ENCODE measurements at places on chromosomes 3 and 15.

GRCh38 chr3:78077842-78078241 is 1037.9 kb downstream of the ROBO2 start:
- DNase-seq: no peak

- no peak for DNase-seq
These were observed 222.6 kb upstream of the NR2F2 start for GRCh38 chr15:96107916-96108315.

DNA sequence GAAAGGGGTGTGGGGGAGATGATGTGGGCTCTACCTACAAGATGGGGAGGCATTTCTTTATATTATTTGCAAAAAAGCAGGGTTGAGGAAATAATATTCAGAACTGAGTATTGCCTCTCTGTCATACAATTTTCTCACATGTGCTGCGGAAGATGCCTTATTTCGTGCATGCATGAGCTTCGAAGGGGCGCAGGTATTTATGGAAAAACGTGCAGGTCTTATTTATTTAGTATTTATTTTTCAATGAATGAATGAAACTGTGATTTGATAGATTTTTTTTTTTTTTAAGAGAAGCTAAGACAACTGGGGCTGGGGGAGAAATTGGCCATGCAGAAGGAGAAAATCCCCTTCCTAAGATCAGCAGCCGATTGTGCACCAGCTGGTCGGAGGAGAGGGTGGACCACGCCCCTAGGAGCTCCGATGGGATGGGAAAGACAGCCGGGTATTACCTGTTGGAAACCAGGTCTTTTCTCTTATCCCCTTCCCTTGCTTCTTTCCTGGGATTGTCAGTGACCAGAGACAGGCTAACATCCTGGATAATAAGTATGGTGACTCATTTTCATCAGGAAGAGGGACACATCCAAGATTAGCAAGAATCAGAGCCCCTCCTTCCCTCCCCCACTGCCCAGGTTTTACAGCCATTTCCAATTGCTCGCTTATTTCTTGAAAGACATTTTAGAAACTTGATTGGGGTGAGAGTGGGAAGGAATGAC is 875 bp downstream of the GAP43 start:
- DNase-seq: no peak

- DNase-seq: no peak
These were observed 275.8 kb upstream of the KCNH8 start for GRCh38 chr3:18872466-18872865.

- DNase-seq: no peak
These were observed 799.3 kb downstream of the DIPK2A start for GRCh38 chr3:144770915-144771351.

- no peak for DNase-seq
These were observed 69.0 kb downstream of the HMG20A start for GRCh38 chr15:77489647-77490046.

GRCh38 chr3:77079988-77080610 is 40.2 kb downstream of the ROBO2 start:
- DNase-seq: no peak

DNA sequence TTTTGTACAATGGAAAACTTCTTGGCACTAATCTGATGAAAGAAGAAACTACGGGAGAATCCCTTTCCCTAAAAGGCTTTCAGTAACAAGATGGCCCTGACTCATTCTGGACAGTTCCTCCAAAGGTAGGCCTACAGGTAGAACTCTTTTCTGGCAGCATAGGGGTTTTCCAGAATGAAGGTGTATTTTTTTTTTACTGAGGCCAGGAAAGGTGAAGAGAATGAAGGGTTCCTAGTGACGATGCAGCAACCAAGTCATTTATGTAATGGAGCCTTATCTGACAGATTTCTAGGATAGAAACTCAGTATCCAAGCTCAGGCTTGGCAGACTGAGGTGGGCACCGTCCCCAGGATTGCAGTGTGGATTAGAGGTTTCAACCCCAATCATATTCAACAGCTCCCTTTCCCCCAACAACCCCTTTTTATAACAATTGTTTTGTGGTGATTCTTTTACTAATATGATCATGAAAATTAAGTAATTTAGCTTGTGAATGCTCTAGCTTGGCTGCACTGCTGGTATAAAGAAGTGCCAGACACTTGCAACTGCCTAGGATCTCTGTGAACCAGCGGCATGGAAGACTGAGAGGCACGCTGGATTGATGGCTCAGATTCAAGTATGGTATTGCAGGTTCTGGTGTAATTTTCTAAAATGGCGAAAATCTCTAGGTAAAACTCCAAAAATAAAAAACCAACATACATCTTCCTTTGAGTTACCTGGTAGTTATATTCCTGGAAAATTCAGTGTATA is 8.7 kb upstream of the TRIM69 start:
- no peak for DNase-seq

GRCh38 chr3:147369231-147369630 is 37.1 kb downstream of the ZIC4 start:
- DNase-seq: no peak

GRCh38 chr15:69088300-69088965 is 72.0 kb upstream of the GLCE start:
- no peak for DNase-seq

DNA sequence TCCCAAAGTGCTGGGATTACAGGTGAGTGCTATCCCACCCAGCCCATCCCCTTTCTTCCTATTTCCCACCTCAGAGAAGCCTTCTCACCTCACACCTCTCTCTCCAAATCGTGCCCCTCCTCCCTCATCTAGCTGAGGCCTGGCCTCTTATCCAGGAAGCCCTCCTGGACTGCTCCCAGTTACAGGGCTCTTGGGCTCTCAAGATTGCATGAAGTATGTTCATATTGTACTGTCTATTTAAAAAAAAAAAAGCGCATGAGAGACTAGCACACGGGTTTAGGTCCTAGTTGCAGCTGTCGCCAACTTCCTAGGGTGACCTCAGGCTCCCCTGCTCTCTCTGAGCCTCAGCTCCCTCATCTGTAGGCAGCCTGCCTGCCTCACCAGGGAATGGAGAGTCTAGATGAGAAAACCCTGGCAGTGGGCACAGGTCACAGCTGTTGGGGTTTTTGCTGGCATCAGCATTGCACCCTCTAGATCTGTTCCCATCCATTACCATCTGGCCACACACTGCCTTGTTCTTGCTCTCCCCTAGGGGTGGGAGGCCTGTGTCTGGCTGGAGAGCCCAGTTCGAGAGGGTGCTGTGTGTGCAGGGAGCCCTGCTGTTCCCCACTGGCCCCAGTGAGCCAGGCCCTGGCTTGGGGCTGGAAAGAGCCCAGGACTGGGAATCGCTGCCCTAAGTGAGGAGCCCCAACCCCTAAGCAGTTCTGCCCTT is 24.2 kb upstream of the C15orf39 start:
- DNase-seq: no peak

DNA sequence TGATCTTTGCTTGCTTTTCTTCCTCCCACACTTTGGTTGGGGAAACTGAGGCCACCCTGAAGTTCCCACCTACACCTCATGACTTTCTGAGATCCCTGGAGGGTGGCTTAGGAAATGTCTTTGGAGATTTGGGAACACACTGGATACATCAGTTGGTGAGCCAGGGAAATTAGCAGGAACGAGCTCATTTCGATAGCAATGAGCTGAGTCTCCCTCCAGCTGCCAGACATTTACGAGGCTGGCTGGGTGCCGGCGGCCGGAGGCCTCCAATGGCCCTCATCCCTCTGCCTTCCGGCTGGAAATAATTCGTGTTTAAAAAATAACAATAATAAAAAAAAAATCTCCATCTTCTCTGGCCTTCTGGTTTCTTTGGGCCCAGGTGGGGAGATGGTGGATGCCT is 38.8 kb downstream of the SMAD6 start:
- DNase-seq: no peak

DNA sequence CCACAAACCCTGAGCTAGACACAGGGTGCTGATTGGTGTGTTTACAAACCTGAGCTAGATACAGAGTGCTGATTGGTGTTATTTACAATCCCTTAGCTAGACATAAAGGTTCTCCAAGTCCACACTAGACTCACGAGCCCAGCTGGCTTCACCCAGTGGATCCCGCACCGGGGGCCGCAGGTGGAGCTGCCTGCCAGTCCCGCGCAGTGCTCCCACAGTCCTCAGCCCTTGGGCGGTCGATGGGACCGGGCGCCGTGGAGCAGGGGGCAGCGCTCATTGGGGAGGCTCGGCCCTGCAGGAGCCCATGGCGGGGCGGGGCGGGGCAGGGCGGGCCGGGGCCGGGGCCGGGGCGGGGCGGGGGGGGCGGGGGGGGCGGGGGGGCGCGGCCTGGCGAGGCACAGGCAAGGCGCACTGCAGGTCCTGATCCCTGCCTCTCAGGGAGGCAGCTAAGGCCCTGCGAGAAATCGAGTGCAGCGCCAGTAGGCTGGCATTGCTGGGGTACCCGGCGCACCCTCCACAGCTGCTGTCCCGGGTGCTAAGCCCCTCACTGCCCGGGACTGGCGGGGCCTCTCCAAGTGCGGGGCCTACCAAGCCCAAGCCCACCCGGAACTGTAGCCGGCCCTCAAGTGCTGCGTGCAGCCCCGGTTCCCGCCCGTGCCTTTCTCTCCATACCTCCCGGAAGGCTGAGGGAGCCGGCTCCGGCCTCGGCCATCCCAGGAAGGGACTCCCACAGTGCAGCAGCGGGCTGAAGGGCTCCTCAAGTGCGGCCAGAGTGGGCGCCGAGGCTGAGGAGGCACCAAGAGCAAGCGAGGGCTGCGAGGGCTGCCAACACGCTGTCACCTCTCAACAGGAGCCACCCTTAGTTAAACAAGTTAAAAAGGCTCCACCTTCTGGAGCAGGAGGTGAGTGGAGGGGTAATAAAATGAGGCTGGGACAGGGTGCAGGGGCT is 9.8 kb upstream of the TMEM40 start:
- no peak for DNase-seq

DNA sequence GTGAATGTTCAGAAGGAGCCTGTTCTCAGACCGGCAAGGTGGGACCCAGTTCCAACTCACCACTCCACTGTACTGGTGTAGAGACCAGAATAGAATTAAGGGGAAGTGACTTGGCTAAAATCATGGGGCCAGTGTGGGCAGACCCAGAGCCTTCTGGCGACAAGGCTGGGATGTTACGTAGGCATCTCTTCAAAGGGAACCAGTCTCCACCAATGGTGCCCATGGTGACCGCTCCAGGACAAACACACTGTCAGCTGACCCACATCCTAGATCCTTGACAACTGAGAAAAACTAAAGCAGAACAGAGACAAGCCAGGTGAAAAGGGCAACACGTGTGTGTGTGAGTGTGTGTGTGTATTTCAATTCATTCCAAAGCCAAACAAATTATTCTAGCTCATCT is 321.7 kb upstream of the FRG2C start:
- DNase-seq: no peak

GRCh38 chr3:129890125-129890524 is 3.4 kb downstream of the TMCC1 start:
- no peak for DNase-seq

DNA sequence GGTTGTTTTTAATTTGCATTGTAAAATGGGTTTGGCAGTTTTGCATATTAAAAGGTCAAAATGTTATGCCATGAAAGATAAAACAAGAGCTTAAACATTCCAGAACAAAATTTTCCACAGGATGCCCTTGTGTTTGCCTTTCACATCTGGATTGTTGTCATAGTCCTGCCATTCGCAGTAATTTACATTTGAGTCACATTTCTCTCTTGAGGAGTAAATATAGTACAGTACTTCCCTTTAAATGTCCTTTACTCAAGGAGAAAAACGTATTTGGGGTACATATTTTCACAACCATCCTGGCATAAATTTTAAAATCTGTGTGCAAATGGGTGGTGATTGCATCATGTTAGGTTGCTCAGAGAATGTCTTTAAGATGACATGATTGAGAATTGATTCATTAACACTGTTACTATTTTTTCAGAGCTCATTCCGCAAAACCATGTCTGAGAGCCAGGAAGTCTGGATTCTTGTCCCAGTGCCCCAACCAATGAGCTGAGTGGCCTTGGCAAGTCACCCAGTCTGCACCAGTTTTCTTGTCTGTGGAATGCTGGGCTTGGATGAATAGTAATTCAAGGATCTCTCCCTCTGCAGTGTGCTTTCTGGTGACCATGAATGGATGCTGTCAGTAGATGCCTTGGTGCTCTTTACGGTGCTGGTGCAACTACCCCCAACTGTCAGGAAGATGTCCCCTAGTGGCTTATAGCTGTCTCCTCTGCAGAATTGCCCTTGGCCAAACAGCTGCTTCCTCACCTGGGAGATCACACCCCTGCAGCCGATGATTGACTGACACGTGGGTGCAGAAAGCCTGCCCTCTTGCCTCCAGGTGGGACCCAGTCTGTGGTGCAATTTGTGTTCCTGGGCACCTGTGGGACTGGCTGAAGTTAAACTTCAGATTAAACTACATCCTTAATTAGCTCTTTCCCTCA is 43.0 kb downstream of the ABHD5 start:
- DNase-seq: no peak

GRCh38 chr3:135131290-135131689 is 336.2 kb downstream of the EPHB1 start:
- no peak for DNase-seq

DNA sequence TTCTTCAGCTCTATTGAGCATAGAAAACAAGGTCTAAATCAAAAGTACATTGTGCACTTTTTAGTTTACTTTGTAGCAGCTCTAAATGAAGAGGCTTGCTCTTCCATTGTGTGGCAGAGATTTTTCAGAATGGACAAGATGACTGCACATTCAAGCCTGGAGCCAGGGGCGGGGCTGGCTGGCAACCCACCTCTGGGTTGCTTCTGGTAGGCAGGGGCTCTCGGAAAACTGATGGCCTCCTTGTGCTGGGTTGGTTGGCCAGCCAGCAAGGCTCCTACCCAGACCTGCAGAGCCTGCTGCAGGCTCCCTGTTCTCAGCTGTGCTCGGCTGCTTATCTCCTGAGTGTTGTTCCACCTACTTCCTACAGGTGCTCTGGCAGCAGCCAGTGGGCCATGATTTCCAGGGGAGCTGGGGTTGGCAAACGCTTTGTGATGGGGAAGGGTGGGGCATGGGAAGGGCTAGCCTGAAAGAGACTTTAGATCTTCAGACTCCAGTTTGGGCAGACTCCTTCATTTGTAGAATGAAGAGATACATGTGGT is 8.8 kb downstream of the BSN start:
- DNase-seq: no peak

DNA sequence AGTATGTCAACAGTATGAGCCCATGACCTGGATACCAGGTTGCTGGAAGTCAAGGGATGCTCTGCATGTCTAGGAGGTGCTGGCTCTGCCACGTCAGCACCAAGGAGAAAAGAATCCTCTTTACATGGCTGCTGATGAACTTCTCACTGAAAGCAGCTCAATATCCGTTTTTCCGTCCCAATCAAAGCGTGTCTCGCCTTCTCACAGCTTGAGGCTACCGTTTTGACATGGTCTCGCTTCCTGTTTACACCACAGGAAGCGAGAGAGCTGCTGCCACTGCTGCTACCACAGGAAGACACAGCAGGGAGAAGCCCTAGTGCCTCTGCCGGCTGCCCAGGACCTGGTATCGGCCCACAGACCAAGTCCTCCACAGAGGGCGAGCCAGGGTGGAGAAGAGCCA is 27.3 kb downstream of the STARD5 start:
- DNase-seq: peak; percentile 53

DNA sequence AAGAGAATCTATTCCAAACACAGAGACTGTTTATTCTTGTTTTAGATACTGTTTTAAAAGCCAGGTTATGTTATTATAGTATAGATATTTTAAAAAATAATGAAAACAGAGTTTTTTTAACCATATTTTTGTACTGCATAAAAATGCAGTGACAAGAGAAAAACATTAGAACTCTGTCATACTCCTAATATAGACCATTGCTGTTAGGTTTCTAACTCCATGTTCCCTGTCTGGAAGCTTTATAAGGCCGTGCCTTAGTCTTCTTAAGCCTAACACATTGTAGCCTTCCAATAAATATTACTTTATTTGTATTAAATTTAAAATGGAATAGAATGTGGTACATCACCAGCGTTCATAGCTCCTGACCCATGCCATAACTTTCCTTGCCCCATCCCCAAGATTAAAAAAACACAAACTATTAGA is 53.2 kb downstream of the MBNL1 start:
- DNase-seq: no peak

GRCh38 chr15:40894681-40895448 is 615 bp downstream of the VPS18 start:
- peak; percentile 39 for DNase-seq
